ENCODE measurements at places on chromosomes 3 and 15.

DNA sequence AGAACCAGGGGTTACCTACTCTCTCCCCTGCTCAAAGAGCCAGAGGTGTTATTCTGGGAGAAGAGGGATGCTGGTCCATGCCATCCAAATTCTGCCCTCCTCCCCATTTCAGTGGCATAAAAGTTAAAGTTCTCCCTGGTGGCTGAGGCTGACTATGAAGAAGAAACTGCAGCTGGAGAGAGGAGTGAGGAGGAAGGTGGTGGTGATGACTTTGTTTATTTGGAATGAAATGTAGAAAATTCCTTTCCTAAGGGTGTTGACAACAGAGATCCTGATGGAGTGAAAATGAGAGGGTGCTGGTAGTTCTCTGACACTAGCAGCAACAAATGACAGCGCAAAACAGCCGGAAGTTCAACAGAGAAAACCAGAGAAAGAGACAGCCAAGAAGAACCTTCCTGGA, 100.4 kb downstream of the PCCB start:
- DNase-seq, result no peak

DNA sequence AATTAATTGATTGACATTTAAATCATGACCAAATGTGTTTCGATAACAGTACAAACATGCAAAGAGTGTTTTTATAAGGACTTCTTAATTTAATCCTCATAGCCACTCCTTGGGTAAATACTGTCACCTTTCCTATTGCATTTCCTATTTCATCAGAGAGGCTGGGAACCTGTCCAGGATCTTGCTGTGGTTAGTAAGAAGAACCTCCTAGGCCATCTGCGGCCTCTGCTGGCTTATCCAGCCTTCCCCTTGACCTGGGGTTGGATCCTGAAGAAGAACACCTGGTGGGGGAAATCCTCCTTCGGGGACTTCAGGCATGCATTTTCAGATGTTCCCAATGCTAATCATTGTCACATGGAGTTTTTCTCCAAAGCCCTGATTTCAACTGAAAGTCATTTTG, 25.5 kb downstream of the GLDN start:
- DNase-seq, result no peak

GRCh38 chr15:40436892-40437751, 3.6 kb upstream of the BAHD1 start:
- DNase-seq, result no peak

- DNase-seq, result no peak
These were observed 19.3 kb downstream of the SCAANT1 start for GRCh38 chr3:63892773-63893352.

- no peak for DNase-seq
These were observed 239.3 kb downstream of the FEZF2 start for GRCh38 chr3:62134061-62134496.

DNA sequence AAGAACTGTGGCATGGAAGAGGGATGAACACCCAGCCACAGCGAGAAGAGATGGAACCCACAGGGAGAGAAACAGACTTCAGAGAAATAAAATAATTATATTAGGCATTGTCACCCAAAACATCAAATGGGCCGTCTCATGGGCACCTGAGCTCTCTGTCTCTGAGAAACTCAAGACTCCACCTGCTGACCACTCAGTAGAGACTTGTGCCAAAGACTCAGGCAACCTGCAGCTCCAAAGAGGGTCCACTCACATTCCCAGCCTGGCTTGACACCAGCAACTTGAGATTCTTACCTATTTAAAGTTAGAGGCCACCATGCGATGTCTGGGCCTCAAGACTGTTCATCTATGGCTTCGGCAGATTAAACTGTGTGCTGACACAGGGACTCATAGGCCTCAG, 12.0 kb downstream of the SEMA5B start:
- DNase-seq, result no peak

DNA sequence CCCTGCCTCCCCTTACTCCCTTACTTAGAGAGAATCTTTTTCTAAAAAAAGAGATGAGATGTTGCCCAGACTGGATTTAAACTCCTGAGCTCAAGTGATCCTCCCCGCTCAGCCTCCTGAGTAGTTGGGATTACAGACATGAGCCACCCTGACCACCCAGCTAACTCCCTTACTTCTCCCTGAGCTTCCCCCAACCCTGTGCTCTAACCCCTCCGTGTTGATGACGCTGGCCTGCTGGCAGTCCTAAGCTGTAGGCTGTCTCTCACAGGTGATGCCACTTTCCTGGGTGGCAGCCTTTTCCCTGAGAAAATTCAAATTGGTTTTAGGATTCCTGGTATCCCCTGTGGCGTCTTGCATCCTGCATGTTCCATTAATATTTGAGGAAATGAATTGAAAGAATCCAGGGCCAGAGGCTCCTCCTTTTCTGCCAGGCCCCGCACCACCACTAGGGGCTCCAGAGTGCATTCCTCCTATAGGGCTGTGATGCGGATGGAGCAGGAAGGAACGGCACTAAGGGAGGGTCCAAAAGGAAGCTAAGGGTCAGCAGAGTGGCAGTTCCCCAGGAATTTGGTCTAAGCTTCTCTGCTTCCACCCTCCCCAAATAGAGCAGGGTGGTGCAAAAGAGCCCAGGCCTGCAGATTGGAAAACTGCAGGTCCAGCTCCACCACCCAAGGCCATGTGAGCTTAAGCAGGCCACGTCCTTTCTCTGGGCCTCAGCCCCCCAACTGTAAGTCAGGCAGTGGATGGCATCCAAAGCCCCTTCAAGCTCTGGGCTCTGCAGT, 101.1 kb downstream of the DAPK2 start:
- DNase-seq, result peak; percentile 36

GRCh38 chr3:52019352-52020080, 23.8 kb upstream of the RPL29 start:
- no peak for DNase-seq

DNA sequence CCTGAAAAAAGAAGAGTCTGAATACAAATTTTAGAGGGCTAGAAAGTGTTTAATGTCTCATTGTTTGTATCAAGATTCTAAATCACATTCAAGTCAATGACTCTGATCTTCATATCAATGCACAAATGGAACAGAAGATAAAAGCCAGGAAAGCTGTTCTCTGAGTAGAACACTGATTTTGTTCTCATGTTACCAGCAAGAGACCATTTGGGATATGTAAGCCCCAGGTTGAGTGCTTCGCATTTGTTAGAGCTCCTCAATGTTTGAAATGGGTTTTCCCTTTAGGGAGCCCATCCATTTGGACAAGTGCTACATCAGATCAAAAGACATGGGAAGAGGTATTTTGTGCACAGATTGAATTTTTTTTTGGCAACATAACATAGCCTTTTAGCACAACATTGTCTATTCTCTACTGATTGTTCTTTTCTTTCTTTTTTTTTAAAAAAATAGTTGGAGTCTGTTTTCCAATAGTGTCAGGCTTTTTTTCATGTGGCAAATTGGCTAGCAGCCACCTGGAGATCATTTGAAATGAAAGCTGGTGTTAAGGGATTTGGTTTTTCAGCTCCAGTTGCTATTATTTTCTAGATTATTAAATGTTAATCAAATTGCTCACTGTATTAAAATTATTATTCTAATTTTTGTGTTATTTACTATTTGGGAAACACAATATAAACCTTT, 74.5 kb upstream of the ZPLD1 start:
- no peak for DNase-seq

GRCh38 chr3:98326945-98327344, 26.7 kb upstream of the OR5K4 start:
- no peak for DNase-seq

All from CD8-positive, alpha-beta T cell (primary cell).